ENCODE measurements at places on chromosomes 13 and 19.

DNA sequence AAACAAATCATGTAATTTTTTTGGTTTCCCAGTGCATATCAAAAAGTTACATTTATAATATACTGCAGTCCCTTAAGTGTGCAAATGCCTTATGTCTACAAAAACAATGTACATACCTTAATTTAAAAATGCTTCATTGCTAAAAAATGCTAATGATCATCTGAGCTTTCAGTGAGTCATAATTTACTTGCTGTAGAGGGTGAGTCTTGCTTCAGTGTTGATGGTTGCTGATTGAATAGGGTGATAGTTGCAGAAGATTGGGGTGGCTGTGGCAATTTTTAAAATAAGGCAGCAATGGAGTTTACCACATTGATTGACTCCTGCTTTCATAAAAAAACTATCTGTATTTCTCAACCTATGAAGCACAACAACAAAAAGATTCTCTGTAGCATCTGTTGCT is 613.9 kb downstream of the TBC1D4 start:
- no peak for DNase-seq

DNA sequence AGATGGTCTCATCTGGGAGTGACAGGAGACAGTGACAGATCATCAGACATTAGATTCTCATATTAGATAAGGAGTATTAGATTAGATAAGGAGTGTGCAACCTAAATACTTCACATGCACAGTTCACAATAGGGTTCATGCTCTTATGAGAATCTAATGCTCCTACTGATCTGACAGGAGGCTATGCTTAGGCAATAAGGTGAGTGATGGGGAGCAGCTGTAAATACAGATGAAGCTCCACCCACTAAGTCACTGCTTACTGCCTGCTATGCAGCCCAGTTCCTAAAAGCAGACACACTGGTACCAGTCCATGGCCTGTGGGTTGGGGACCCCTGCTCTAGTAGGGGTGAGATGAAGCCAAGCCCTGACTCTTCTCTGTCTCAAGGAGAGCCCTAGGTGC is 10.0 kb upstream of the IGFL3 start:
- no peak for DNase-seq

DNA sequence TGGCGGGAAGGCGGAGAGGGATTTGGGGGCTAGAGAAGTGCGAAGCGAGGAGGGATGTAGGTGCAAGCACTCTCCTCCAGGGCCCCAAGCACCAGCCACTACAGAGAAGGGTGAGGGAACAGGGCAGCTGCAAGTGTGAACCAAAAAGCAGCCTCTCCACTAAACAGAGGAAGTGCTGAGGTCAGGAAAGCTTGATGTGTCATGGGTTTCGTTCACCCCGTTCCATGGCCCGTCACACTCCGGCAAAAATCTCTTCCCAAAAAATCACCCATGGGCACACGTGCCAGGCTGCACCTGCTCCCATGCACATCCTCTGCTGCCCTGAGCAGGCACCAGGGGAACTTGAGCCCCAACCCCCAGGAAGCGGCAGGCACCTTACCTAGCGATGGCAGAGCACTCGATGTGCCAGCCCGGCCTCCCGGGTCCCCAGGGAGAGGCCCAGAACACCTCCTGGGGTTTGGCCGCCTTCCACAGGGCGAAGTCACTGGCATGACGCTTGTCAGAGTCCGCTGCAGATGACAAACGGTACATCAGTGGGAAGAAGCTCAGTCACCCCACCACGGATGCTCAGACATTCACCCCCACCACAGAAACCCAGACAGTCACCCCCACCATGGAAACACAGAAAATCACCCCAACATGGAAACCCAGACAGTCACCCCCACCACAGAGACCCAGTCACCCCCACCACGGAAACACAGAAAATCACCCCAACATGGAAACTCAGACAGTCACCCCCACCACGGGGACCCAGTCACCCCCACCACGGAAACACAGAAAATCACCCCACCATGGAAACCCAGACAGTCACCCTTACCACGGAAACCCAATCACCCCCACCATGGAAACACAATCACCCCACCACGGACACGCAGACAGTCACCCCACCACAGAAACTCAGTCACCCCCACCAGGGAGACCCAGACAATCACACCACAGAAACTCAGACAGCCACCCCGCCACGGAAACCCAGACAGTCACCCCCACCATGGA is 29.0 kb downstream of the CARS2 start:
- no peak for DNase-seq

DNA sequence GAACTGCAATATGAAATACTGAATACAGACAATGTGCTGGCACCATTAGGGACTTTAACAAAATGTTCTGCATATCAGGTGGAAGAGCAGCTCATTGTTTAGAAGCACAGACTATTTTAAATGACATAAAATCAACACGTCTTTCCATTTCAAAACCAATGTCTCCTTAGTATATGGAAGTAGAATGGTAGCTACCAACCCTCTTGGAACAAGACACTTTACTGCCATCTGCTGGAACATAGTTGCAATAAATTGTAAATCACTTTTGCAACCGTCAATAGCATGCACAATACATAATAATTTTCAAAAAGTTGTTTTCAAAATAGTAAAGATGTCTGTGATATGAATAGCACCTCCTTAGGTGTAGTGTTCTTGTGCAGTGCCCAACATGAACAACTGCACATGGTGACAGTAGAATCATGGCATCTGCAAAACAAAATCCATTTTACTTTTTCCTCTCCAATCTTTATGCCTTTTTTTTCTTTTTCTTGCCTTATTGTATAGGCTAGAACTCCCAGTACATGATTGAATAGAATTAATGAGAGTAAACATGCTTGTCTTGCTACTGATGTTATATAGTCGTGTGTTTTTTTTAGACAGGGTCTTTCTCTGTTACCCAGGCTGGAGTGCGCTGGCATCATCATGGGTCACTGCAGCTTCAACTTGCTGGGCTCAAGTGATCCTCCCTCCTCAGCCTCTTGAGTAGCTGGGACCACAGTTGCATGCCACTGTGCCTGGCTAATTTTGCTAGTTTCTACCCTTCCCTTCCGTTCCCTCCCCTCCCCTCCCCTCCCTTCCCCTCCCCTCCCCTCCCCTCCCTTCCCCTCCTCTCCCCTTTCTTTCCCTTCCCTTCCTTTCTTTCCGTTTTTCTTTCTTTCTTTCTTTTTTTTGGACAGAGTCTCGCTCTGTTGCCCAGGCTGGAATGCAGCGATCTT is 7.8 kb upstream of the LYPD5 start:
- peak; percentile 33 for DNase-seq

- DNase-seq = no peak
These were observed 11.1 kb downstream of the TEX101 start for GRCh38 chr19:43425567-43426392.
